Kasumi-1 (cell line): ENCODE measurements at places on chromosomes 3 and 15.

DNA sequence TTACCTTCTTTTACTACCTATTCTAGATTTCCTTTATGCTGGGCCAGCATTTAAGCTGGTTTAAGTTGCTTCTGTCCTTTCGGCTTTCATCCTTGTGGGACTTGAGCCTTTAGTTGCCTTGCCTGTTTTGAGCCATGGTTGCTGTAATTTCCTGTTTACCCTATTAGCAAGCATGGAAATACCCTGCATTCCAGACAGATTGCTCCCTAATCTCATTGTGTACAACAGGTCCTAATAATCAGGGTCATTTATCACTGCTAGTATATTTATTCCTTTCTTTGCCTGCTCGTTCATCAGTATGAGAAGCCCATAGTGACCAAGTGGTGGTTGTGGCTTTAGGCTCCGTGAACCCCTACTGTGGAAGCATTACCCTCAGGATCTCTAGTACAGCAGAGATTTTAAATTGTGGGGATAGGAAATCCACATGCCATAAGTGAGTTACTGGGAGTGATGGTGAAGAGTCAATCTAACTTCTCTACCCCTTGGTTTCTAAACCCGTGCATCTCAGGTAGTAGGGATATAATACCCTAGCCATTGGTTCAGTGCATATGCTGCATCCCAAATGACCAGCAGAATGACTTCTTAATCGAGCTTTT is 31.9 kb downstream of the NCK1 start:
- no peak for DNase-seq

DNA sequence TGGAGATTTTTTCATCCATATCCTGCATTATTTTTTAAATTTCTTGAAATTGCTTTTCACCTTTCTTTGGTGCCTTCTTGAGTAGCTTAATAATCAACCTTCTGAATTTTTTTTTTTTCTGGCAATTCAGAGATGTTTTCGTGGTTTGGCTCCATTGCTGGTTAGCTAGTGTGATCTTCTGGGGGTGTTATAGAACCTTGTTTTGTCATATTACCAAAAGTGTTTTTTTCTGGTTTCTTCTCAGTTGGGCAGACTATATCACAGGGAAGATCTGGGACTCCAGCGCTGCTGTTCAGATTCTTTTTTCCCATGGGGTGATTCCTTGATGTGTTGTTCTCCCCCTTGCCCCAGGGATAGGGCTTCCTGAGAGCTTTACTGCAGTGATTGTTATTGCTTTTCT is 23.8 kb upstream of the TIGIT start:
- DNase-seq, result no peak

DNA sequence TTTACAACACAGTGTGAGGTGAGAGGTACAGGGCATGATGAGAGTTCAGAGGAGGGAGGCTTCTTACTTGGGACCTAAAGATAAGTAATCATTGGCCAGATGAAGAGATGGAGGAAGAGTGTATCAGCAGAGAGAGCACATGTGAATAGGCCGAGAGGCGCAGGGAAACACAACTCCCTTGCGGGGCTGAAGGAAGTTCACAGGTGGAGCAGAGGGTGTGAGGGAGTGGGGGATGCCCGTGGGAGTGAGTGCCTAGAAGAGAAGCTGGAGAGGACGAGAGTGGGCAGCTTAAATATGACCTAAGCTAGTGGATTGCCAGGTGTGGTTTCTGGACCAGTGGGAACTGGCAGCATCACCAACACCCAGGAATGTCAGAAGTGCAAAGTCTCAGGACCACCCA is 98.2 kb upstream of the TBC1D5 start:
- DNase-seq, result no peak

- DNase-seq, result no peak
Measured at GRCh38 chr15:44327578-44327977, 39.1 kb downstream of the GOLM2 start.

- DNase-seq, result no peak
Measured at GRCh38 chr3:109930582-109930981, 593.2 kb upstream of the DPPA4 start.

- no peak for DNase-seq
Measured at GRCh38 chr15:70596354-70597055, 166.9 kb downstream of the UACA start.

- no peak for DNase-seq
Measured at GRCh38 chr3:57810048-57810447, 53.9 kb downstream of the SLMAP start.

- DNase-seq, result no peak
Measured at GRCh38 chr15:100340721-100341238, 995 bp downstream of the ADAMTS17 start.

DNA sequence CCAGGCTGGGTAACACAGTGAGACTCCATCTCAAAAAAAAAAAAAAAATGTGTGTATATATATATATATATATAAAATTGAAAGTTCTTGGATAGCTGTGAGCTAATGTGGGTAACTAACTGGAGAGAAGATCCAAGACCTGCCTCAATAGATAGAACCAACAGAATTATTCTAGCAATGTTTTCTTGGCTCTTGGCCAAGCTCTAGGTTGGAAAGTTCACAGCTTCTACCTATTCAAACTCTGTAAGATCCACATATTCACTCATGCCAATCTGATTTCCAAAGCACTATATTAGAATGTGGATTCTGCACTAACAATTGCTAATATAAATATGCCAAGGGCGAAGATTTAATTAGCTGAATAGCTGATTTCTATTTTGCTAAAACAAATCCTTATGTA is 29.8 kb upstream of the CMTM6 start:
- DNase-seq, result no peak

- no peak for DNase-seq
Measured at GRCh38 chr3:164375538-164375937, 702.8 kb downstream of the SI start.

DNA sequence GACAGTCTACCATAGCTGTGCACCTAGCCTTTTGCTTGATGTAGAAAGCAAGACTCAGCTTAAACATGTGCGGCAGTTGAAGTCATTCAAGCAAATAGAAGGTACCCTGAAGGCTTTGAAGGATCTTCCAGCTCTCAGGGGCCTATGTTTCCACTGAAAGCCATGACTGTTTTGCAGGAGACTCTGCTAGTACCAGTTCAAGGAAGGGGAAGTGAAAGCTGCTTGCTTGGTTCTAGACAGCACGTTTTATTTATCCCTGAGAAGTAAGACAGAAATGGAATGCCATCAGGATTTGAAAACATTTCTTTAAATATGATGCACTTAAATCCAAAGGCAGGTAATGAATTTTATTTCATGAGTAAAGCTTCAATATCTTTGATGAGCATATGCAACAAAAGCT is 311.4 kb downstream of the PDCD6IP start:
- DNase-seq, result no peak

- no peak for DNase-seq
Measured at GRCh38 chr15:50825946-50826345, 60.4 kb upstream of the SPPL2A start.

GRCh38 chr3:124760601-124761000 is 30.3 kb downstream of the UMPS start:
- no peak for DNase-seq

GRCh38 chr3:129593595-129594339 is 12.7 kb downstream of the PLXND1 start:
- DNase-seq, result peak; percentile 75

GRCh38 chr3:192608726-192609600 is 118.4 kb downstream of the FGF12 start:
- DNase-seq, result no peak
